ENCODE measurements at places on chromosomes 6 and 20.

DNA sequence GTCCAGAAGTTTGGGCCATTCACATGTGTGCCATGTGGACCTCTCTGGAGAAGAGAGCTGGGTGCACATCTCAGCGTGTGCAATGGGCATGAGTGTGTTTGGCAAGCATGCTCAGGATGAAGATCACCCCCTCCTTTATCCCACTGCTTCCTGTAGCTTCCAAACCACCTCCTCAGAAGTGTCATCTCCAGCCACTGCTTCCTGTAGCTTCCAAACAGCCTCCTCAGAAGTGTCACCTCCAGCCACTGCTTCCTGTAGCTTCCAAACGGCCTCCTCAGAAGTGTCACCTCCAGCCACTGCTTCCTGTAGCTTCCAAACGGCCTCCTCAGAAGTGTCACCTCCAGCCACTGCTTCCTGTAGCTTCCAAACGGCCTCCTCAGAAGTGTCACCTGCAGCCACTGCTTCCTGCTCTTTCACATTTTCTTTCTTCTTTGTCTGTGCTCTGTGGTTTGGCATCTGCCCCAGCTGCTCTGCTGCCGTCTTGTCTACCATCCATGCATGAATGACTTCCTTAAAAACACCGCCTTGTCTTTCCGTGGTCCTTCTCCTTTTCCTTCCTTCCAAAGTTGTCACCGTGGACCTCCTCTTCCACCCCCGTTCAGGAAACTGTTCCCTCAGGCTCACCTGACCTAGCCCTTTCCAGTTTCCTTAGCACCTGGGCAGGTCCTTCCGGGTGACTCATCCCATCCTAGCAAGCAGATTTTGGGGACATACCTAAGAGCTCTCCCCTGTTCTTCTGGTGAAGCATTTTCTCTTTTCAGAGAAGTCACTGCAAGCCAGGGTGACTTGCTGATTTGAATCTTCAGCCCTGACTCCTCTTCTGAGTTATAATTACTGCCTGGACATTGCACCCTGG, 43.5 kb upstream of the TIAM2 start:
- no peak for DNase-seq

- DNase-seq: peak; percentile 82
Observed at GRCh38 chr20:50111120-50111828, 1.7 kb downstream of the UBE2V1 start.

GRCh38 chr6:152316024-152316423, 321.1 kb downstream of the SYNE1 start:
- DNase-seq: no peak

GRCh38 chr6:165695722-165696515, 32.9 kb upstream of the PDE10A start:
- no peak for DNase-seq

DNA sequence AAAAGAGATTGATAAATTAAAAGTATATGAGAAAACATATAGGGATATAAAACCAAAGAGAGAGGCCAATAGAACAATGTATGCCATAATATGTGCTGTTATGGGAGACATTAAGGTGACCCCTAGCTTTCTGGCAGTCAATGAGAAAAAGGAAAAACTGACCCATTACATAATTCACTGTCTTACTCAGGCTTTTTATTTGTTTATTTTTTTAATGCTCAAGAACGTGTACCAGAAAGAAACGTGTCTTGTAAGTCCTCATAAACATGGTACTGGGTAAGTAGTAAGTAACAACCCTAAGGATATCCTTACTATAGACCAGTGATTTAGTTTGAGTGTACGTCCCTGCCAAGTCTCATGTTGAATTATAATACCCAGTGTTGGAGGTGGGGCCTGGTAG, 160.8 kb upstream of the PHACTR1 start:
- no peak for DNase-seq

DNA sequence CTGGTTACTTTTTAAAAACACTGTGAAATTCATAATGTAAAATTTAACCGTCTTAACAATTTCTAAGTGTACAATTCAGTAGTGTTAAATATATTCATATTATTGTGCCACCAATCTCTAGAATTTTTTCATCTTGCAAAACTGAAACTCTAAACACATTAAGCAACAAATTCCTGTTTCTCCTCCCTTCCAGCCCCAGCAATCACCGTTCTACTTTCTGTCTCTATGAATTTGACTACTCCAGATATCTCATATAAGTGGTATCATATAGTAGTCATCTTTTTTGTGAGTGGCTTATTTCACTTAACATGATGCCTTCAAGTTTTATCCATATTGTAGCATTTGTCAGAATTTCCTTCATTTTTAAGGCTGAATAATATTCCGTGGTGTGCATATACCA, 44.7 kb downstream of the RSPH3 start:
- no peak for DNase-seq

GRCh38 chr20:45892828-45893500, 1.8 kb downstream of the CTSA start:
- no peak for DNase-seq

GRCh38 chr6:18497006-18497405, 109.9 kb downstream of the RNF144B start:
- DNase-seq: no peak

- peak; percentile 61 for DNase-seq
Observed at GRCh38 chr6:133707456-133707855, 181.5 kb upstream of the TCF21 start.

- DNase-seq: no peak
Observed at GRCh38 chr20:43981540-43981939, 66.9 kb downstream of the TOX2 start.

- DNase-seq: no peak
Observed at GRCh38 chr20:48653706-48654051, 174.1 kb downstream of the PREX1 start.

DNA sequence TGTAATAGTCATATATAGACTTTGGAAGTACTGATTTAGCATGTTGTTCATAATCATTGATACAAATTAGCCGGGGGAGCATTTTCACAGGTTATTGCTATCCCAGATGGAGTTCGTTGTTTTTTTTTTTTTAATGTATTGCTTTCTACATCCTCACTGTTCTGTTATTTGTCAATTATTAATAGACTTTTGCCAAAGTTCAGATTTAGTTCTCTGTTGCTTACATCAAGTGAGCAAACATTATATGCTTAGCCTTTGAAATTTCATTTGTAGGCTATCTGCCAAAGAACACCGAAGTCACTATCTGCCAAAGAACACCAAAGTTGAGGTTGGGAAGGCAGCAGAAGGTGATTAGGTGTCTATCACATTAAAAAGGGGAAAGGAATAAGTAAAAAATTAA, at the start of gene HAO1:
Gene HAO1 (minus strand): TSS at position 118 of the 400 bp plus-strand sequence. CDS start 36 bp downstream, at position 82.
- no peak for DNase-seq

- DNase-seq: no peak
Observed at GRCh38 chr20:43140726-43141125, 49.0 kb downstream of the PTPRT start.

DNA sequence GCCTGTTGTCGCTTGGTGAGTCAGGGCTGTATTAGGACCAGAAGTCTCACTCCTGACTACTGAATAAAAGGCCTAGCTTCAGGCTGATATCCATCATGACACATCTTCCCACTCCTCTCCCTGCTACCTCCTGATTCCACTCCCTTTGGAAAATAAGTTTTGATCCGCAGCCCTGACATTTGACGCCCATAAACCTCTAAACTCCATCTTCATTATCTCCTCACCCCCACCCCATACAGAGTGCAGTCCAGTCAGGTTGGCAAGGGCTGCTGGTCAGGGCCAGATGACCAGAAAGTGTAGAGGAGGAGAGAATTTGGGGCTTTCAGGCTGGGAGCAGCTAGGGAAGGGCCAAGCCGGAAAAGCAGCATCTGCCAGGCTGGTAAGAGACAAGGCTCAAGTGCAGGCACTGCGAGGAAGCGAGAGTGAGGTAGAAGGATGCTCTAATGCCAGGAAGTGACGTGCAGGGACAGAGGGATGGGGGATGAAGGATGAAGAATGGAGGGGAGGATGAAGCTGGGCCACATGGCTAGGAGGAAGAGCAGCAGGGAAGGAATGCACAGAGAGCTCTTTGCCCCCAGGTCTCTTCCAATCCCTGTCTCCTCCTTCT, 1.2 kb downstream of the GGT7 start:
- peak; percentile 45 for DNase-seq

- peak; percentile 57 for DNase-seq
Observed at GRCh38 chr6:37625591-37626374, 71.9 kb downstream of the MDGA1 start.

DNA sequence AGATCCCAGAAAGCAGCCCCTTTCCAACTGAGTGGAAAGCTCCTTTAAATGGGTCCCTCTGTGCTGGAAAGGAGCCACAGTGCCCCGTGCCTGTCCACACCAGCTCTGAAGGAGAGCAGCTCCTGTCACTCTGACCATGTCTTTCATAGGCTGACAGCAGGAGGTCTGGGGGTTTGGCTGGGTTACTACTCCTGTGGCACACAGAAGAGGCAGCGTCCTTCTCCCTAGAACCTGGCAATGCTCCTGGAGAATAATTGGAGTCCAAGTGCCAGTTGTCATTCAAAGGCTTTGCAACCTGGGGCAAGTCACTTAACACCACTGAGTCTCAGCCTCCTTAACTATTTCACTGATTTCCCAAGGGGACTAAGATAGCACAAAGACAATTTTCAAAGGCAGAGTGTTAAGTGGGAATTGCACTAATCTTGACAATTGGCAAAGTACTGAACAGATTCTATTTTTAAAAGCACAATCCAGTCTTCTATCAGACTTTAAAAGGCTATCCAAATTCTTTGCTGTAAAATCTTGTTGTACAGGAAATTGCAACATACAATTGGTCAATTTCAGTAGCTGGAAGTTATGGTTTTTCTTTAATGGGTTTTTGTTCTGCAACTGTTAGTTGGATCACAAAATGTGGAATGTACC, 457.2 kb downstream of the KIF16B start:
- no peak for DNase-seq

DNA sequence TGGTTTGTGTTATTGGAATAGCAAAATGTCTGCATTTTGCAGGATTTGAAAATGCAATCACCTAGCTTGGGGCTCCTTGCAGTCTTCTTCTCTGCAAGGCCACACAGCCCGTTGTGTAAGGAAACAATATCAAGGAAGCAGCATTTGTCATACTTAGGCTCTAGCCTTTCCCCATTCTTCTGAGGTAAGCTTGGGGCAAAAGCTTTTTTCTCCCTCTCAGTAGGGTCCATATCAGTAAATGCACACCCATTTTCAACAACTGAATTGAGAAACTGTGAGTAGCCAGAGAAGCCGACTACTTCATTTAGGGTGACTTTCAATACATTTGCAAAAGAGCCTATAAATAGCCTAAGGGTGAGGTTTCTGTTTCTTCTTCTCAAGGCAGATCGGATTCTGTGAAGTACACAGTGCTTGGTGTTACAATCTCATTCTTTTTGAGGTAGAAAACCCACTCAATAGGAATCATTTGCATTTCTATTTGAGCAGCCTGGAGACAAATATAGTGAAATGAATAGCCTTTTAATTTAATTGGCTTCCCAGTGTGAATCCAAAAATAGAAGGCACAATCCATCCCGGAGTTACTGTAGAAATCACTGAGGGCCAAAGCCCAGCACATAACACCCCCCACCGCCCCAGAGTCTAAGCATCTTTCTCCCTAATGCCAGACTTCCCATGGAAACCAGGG, 61.8 kb downstream of the BTBD3 start:
- DNase-seq: no peak

DNA sequence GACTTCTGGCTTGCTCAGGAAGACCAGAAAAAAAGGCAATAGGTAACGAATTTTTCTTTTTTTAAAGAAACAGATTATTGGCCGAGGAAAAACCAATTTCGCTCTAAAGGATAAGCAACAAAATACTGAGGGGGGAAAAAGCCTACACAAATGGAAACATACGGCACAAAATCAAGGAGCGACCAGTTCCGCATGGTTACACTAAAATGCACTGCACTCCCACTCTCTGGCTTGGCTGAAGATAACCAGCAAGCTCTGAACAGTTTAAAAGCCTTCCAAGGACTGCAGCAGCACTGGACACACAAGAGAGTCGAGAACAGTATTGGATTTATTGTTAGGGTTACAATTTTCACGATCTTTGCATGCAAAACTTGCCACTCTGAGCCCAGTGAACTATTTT, 881 bp upstream of the MAP7 start:
- no peak for DNase-seq

- no peak for DNase-seq
Observed at GRCh38 chr6:159105716-159106115, 60.9 kb upstream of the TAGAP start.

DNA sequence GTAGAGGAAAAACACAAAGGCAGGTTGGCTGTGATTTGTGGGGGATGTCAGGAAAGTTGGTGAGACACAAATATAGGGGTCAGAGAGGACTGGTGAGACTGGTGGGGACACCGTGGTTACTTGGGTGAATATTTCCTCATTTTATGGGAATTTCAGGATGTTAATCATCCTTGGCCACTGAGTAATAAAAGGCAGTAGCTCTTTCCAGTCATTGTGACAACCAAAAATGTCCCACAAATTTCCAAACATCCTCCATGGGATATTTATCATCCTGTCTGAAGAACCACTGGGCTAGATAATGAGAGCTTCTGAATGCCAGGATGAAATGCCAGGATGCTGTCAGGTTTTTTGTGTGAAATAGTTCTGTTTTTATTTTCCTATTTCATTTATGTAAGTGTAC, 374.1 kb downstream of the CD109 start:
- DNase-seq: no peak

DNA sequence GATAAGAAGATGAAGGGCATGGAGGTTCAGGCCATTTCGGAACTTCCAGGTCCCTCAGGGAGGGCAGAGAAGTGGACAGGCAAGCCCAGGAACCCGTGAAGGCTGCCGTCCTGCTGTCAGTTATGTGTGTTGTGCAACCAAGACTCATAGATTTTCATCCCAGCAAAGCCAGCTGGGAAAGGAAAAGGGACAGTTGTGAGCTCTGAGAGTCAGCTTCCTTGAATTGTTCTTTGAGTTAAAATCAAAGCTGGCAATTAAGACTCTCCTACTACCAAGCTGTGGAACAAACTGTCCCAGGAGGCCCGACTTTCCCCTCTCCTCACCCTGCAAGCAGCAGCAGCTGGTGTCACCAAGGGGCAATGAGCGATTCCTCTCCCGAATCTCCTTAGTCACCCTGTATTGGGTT, 46.3 kb upstream of the IYD start:
- DNase-seq: no peak

DNA sequence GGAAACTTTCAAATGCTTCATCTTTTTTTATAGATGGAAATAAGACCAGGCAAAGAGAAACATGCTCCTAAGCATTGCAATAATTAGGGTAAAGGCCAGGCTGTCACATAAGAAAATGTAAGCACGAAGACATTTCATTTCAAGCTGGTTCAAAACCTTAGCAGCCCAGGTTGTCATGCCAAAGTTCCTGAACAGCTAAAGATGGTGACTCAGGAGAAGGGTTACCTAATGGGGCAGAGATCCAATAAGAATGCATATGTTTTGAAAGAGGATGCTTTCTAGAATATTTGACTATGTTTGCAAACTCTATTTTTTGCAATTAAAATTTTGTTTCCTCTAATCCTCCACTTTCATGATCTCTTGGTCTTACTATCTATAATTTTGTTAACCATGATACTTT, 65.6 kb upstream of the PHACTR2 start:
- DNase-seq: no peak

GRCh38 chr6:169857343-169858292, 106.2 kb downstream of the ERMARD start:
- DNase-seq: no peak

DNA sequence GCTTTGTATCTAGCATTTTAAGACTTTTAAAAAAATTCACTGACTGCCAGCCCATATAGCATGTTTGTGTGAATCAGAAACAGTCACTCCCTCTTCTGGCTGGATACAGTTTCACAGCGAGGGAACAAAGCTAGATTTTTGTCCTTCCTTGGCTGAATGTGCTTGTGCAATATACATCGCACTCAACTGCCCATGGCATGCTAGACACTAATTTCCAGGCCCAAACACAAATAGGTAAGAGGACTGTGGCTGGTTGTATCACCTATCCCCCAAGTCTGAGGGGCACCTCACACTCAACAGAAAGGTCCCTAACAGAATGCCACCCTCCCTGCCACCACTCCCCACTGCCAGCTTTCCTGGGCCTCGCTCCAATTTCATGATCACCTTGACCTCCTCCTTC, 16.2 kb upstream of the BLCAP start:
- DNase-seq: peak; percentile 54
